ENCODE measurements at places on chromosomes 4 and X.

GRCh38 chr4:177190995-177191580, 118.6 kb upstream of the NEIL3 start:
- no peak for DNase-seq

DNA sequence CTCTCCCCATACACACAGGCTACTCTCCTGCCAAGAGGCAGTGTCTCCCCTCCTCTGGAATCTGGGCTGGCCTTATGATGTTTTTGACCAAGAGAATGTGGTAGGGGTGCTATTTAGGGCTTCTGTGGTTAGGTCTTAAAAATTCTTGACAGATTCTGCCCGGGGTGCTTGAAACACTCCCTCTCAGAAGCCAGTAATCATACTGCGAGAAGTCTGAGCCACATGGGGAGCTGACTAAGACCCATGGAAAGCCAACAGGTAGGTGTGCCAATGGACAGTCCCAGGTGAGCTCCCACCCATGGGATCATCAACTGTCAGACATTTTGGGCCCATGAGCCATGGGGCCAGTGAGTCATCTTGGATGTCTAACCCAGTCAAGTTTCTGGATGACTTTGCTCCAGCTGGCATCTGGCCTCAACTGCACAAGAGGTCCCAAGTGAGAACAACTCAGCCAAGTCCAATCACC, 315.7 kb downstream of the FBXW7 start:
- no peak for DNase-seq

DNA sequence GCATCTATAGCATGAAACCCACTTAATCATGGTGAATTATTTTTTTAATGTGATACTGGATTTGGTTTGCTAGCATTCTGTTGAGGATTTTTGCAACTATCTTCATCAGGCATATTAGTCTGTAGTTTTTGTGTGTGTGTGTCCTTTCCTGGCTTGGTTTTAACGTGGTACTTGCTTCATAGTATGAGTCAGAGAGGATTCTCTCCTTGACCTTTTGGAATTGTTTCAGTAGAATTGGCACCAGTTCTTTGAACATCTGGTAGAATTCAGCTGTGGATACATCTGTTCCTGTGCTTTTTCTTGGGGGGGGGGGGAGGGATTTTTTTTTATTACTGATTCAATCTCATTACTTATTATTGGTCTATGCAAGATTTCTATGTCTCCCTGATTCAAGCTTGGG, 232.0 kb upstream of the KLF8 start:
- DNase-seq: no peak

GRCh38 chr4:119731778-119732177, 103.2 kb upstream of the PDE5A start:
- no peak for DNase-seq

DNA sequence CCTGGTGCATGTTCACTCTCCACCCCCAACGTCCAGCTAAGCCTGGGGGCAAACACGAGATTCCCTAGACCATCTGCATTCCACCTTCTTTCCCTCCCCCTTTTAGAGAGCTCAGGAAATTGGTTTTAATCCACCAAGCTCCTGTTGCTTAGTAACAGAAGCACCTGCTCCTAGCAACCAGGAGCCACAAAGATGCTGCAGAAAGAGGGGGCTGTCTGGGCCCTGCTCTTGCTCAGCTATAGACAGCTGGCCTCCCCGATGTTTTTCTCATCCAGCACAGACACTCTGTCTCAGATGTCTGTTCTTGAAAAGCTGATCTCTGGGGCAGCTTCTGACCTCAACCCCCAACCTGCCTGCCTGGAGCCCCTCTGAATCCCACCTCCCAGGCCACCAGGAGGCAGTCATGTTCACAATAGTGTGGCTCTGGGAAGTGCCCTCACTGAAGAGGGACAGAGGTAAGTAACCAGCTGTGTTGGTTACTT, 71.5 kb downstream of the SLC16A2 start:
- no peak for DNase-seq
